Stimulated activated CD4-positive, alpha-beta T cell treated with anti-CD3 and anti-CD28 coated beads, Interleukin-4, amount 100 ng/mL, for 24 hours (primary cell): ENCODE measurements at places on chromosomes 11 and 22.
A peak's percentile ranks its signal among the peaks of the same experiment; 100 is the strongest.

- DNase-seq = no peak
These were observed 412.2 kb downstream of the TBC1D22A start for GRCh38 chr22:47174671-47175112.

DNA sequence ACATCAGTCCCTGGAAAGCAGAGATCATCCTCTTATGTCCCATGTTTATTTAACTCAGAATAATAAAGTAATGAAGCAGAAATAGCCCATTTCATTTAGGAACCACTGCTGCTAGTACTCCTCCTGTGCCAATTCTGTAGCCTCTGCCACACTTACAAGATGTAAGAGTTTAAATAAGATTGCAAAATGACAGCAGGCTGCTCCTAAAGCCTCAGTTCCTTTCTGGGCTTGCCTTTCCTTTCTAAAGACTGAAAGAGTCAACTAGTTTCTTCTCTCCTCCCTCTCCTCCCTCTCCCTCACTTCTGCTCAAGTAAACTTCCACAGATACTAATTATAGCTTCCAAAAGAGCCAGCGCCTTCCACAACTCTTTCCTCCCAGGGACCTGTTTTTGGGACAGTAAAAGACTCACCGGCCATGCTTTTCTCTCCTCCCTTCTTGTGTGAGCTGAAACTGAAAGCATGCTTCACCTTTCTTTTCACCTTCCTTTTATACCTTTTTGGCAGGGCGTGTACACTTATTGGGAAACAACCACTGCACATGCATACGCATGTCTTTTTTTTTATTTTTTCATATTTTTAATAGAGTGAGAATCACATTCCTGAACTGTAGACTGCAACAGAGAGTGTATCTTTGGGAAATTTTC, 26.1 kb upstream of the CARD16 start:
- DNase-seq = peak; percentile 4

GRCh38 chr11:117908959-117909610, 20.1 kb downstream of the TMPRSS13 start:
- DNase-seq = no peak

- DNase-seq = no peak
These were observed 1082.0 kb upstream of the CNTN5 start for GRCh38 chr11:97938789-97939188.

- peak; percentile 38 for DNase-seq
These were observed 143.2 kb downstream of the BBOX1 start for GRCh38 chr11:27183672-27184457.

DNA sequence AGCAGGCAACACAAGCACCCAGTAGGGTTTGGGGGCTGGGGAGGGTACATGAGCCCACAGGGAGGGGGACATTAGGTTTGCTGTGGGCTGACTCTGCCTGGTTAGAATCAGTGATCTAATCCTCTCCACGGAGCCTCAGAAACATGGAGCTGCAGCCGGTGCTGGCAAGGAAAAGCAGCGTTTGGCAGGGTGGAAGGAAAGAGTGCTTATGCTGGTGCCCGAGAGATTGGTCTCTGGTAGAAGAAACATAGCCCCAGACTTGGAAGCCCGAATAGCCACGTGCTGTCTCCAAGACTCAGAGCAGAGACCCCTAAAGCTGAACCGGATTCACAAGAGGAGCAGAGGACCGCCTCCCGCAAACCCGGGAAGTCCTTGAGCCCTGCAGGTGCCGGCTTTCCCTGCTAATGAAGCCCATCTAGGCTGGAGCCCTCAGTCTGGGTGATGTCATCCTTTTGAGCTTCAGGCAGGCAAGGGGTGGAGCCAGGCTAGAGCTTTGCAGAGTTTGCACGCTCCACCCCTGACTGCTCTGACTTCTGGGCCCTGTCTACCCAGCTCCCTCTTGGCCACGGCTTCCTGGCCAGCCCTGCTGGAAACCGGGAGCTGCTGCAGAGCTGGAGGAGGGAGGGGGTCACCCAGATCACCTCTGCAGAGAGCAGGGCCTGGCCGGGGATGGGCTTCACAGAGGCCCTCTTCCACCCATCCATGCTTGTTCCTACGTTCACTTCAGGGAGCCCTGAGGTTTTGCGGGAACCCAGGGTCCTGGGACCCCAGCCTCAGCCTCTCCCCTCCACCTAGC, 35.0 kb upstream of the JAM3 start:
- DNase-seq = peak; percentile 64

GRCh38 chr22:42461511-42461910, 29.3 kb upstream of the NFAM1 start:
- no peak for DNase-seq

DNA sequence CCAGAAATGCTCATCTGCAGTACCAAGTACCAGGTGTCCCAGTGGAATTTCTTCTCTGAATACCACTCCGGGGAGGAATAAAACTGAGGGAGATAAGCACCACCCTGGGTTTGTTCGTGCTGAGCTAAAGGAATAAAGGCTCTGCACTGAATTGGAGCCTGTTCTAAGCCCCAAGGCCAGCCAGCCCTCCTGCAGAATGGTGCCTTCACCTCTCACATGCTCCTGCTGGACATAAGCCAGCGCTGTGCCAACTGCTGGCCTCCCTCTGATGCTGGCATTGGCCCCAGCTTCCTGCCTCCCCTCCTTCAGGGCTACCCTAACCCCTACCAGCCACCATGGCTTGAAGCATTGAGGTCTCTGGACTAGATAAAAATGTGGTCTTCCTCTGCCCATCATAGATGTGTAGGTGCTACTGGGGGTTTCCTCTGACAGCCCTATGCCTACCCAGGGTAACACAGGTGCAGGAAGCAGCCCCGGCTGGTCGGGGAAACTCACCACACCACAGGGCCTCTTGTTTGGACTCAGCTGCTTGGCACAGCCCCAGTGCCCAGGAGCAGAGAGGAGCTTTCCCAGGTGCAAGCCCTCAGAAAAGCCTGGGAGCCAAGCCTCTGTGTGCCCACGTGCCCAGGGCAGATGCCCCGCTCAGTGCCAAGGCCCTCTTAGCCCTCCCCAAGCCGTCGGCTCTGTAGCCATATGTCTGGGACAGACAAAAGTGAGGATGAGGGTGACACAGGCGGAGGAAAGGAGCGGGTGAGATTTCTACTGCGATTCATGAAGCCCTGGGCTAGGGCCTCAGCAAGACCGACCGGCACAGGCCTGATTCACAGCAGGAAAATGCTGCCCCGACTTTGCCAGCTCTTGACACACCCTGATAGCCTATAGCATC, 34.1 kb upstream of the JAM3 start:
- no peak for DNase-seq

- DNase-seq = no peak
These were observed 440.1 kb downstream of the NTM start for GRCh38 chr11:131810541-131810940.

DNA sequence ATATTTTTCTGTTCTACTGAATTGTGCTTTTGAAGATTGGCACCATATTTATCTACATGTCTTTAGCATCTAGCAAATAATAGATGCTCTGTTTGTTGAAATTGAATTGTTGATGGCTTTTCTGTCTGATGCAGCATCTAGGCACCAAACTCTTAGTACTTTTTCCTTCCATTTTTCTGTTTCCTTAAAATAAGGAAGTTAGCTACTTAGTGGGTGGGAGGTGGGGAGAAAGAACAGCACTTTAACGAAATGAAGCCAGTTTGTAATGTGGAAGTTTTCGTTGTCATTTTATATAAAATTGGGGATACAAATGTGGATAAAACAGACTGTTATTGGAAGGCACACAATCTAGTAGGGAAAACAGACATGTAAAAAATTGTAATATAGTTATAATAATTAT, 76.6 kb downstream of the HIPK3 start:
- no peak for DNase-seq

GRCh38 chr11:65791719-65792213, 4.9 kb downstream of the OVOL1 start:
- DNase-seq = peak; percentile 58

DNA sequence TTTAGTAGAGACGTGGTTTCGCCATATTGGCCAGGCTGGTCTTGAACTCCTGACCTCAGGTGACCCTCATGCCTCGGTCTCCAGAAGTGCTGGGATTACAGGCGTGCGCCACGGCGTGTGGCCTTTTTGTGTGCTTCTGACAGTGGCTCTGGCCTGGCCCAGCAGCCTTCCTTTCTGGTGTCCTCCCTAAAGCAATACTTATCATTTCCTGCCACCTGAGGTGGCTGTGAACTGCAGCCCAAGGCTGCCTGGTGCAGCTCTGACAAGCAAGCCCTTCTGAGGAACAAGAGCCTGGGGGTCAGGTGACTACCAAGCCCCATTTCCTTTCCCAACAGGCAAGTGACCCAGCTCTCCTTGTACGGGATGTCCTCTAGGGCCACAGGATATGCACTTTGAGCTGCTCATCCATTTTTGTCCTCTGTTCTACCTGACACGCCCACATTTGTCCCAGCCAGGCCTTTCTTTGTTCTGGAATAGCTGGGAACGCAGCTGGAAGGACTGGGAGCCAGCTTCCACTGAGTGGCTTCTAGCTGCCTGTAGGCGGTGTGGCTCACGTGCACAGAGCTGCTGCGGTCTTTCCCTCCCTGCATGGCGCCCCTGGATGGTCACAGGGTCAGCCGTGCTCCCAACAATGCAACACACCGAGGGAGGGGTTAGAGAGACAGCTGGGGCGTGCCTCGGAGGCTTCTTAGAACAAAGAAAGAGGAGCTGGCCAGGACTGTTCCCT, 12.3 kb upstream of the BID start:
- DNase-seq = no peak

DNA sequence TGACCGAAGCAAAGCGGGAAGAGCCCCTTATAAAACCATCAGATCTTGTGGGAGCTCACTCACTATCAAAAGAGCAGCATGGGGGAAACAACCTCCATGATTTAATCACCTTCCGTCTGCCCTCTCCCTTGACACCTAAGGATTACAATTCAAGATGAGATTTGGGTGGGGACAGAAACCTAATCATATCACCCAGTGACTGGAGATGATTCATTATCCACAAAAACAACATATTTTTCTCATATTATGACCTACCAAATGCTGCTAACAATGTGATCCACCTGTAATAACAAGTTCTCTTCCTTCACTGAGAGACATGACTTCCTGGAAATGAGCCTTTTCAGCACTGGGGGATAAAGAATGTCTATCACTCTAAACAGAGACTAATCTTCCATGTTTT, 23.4 kb upstream of the HEPHL1 start:
- DNase-seq = no peak

DNA sequence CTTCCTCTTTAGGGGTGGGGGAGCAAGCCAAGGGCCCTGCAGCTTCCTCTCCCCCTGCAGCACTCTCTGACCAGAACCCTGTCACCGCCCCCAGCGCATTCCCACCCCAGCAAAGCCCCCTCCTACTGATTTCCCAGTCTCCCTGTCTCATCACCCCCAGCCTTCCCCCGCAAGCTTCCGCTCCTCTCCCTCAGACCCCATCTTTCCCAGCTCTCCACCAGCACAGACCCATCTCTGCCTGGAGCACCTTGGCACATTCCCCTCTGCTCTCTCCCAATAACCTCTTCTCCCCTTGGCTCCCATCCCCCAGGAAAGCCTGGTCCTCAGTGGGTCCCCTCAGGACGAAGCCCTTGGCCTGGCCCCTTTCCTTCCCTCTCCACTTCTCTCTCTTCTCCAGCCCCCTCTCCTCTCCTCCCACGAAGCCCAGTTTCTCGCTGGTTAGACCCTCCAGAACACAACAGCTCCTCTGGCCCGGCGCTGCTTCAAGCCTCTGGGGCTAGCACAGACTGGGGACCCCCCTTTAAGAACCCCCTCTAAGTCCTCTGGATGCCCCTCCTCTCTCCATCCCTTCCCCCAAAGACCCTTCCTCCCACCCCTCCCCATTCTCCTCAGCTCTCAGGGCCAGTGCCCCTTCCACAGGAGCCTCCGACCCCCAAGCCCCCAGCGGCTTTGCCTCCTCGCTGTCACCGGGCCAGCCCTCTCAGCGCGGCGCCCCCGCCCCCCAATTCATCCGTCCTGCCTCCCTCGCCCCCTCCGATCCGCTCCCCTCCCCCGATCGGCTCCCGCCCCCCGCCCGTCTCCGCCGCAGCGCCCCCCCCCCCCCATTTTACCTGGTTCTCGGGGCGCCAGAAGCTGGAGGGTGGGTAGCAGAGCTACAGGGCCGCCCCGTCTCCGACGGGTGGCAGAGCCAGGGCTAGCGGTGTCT, 594 bp downstream of the NRXN2 start:
- no peak for DNase-seq

DNA sequence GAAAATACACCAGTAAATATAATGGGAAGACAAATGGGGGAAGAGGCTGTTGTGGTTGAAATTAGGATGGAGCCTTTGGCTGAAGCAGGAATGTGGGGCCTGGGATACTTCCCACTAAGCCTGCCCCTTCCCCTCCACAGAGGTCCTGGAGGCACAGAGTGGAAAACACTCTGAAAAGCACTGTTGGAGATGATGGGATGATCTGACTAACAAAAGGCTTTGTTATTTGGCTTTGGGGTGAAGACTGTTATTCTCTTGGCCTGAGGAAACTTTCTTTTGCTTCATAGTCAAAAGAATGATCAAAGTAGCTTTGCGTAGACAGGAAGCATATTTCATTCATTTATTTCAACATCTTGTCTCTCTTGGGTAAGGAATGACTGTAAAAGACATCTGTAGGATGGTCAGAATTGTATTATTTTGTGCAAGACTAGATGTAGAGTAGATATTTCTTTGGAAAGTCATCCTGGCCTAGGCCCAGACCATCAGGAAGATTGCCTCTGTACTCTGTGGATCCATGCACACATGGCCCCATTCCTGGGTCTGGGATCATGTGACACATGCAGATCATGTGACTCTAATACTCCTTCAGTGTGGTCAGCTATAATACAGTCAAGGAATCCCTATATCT, 111.4 kb downstream of the SPON1 start:
- no peak for DNase-seq

GRCh38 chr22:19937616-19938473, 3.7 kb upstream of the COMT start:
- DNase-seq = no peak

DNA sequence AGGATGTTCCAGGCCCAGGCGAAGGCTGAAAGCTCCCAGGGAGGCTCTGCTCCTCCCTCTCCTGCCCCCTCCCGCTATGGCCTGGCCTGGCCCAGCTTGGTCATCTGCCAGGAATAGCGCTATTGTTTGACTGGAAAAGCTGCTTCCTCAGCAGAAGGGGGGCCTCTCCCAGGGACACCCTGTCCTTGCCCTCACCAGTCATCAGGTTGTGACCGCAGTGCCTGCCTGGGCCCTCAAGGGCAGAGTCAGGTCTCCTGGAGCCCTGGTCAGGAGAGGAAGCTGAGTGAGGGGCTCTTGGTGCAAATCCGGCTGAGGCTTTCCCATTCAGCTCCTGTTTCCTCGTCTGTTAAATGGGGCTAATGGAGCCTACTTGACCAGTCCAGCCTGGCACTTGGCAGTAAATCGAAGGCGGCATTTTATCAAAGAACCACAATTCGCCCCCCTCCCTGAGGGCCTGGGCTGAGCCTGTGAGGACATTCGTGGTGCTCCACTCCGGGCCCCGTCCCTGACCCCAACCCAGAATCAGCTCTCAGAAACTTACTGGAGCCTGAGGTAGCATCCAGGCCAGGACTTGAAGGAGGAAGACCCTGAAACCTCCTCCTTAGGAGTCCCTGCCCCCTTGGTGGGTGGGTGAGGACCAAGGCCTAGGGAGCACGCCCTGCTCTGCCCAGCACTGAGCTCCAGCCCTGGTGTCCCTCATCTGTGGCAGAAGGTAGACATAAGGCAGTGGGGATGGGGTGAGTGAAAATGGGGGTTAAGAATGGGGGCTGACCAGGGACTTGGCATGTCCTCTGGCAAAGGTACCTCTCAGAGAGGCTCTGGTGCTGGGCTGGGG, 2.0 kb upstream of the CASTOR1 start:
- DNase-seq = no peak

- DNase-seq = no peak
These were observed 1.5 kb downstream of the ATG13 start for GRCh38 chr11:46618837-46619236.
